ENCODE measurements at places on chromosomes 4 and X.

- no peak for DNase-seq
Observed at GRCh38 chr4:158202481-158202880, 7.8 kb upstream of the TMEM144 start.

DNA sequence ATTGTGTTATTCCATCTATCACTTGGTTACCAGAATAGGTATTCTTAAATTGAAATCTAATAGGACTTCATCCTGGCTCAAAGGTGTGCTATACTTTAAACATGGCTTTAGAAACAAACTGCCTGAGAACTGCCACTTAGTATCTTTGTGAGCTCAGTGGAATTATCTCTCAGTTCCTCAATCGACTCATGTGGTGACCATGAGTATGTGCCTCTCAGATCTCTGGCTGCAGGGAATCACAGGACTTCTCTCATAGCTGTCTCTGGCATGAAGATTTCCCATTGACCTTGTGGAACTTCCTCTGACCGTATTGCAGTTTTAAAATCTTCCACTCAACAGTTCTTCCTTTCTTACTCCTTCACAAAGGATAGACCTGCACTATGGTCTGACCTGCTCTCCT, 681.9 kb upstream of the BOD1L1 start:
- no peak for DNase-seq

- no peak for DNase-seq
Observed at GRCh38 chr4:87306056-87306455, 16.6 kb downstream of the HSD17B13 start.

- no peak for DNase-seq
Observed at GRCh38 chr4:10020106-10020505, 1.2 kb downstream of the SLC2A9 start.

- peak; percentile 13 for DNase-seq
Observed at GRCh38 chr4:136392576-136392975, 1139.7 kb downstream of the PCDH18 start.
